T-helper 22 cell (primary cell): ENCODE measurements at places on chromosomes 4 and X.

- DNase-seq, result no peak
Measured at GRCh38 chr4:137674066-137674465, 141.8 kb upstream of the PCDH18 start.

- no peak for DNase-seq
Measured at GRCh38 chrX:7950865-7951264, 23.7 kb upstream of the PNPLA4 start.

DNA sequence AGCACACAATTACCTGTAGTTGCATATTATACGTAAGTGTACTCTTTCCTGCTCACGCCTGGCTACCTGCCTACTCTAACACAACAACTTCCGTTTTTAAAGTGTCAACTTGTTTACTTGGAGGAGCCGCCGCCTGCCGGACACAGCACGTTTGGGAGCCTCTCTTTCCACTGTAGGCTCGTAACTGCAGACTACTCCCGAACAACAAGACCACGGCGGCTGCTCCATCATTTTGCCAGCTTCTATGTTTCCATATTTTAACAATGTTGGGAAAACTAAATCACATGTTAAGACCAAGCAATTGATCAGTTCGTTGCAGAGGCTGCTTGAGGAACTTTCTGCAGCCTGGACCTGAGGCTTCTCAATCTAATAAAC is 841 bp downstream of the MTNR1A start:
- no peak for DNase-seq

- DNase-seq, result no peak
Measured at GRCh38 chr4:71814433-71814832, 30.6 kb upstream of the GC start.

DNA sequence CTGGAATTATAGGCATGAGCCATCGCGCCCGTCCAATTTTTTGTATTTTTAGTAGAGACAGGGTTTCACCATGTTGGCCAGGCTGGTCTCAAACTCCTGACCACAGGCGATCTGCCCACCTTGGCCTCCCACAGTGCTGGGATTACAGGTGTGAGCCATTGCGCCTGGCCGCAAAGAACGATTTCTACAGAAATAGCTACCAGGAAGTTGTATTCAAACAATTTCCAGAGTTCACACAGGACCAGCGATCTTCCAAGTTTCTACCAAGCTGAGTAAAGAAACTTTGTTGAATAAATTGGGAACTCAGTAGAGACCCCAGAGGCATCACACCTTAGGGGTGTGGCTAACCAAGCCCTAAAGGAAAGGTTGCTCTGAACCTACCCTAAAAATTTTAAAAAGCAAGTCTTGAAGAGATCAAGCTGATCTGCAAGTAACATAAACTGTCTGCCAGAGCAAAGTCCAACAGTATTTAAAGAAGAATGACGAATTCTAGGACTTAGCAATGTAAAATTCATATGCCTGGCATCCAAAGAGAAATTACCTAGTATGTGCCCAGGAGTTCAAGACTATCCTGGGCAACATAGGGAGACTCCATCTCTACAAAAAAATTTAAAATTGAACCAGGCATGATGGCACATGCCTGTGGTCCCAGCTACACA is 48.4 kb upstream of the USP9X start:
- DNase-seq, result no peak

- DNase-seq, result no peak
Measured at GRCh38 chrX:84363663-84364062, 138.6 kb downstream of the HDX start.

DNA sequence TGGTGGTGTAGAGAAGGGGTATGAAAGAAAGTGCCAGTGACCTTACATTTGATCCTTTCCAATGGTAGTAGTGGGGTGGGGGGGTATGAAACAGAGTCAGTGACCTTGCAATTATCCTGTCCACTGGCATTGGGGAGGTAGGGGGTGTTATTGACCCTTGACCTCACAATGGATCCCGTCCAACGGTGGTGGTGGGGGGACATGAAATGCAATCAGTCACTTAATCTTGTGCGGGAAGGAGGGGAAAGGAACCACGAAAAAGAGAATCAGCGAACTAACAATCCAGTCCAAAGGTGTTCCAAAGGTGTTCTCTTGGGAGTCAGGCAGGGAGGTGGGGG is 619 bp upstream of the PDK3 start:
- no peak for DNase-seq

DNA sequence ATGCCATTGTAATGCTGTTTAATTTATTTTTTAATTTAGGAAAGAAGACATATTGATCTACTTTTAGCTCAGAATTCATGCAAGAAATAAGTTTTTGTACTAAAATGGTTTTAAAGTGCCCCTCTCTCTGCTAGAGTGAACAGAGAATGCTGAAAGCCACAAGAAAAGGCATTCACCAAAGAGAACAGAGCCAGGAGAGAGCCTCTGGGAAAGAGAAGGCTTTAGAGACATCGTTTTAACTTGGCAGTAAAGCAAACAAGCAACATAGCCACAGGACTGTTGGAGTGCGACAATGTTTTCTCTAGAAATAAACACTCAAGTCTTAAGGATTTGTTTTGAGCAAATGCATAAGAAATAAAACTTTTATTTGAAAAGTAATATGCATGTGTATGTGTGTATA is 484.1 kb upstream of the CPEB2 start:
- DNase-seq, result no peak

DNA sequence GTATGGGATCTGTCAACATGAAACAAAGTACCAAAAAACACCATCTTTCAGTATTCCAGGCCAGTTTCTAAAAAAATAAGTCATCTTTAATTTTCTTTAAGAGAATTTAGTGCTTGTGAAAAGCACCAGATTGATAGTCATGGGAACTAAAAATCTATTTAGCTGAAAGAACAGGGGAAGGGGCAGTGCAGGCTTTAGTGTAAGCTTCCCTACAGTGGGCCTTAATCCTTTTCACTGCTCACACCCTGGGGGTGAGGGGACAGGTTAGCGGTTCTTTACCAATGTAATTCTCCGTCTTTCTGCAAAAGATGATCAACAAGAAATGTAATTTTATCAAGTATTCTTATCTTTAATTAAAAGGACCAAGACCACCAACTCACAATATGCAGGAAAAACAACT is 47.1 kb downstream of the CHIC2 start:
- DNase-seq, result no peak

- DNase-seq, result no peak
Measured at GRCh38 chr4:82770607-82771006, 28.0 kb downstream of the SCD5 start.

DNA sequence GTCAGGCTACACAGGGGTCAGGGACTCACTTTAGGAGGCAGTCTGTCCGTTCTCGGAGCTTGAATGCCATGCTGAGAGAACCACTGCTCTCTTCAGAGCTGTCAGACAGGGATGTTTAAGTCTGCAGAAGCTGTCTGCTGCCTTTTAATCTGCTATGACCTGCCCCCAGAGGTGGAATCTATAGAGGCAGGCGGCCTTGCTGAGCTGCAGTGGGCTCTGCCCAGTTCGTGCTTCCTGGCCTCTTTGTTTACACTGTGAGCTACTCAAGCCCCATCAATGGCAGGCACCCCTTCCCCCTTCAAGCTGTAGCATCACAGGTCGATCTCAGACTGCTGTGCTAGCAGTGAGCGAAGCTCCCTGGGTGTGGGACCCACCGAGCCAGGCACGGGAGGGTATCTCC is 31.5 kb upstream of the UNC5C start:
- DNase-seq, result no peak

DNA sequence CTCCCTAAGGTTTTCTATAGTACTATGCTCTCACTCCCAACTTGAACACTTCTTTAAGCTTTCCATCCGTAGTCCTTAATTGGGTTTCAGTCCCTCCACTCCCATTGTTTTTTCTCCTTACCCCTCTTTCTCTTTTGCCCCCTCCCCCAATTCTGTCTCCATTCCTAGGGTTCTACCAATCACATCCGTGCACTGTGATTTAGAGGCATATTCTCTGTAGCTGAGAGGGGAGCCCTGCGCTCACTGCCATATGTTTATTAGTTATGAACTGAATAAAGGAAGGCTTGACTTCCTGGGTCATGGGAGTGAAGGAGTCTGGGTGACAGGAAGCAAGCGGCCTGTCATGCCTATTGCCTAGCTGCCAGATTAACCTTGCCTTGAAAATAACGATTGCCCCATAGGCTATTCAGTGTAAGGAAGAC is 471 bp downstream of the MCTS1 start:
- DNase-seq, result peak; percentile 17

GRCh38 chr4:25847329-25847728 is 15.5 kb downstream of the SEL1L3 start:
- no peak for DNase-seq

DNA sequence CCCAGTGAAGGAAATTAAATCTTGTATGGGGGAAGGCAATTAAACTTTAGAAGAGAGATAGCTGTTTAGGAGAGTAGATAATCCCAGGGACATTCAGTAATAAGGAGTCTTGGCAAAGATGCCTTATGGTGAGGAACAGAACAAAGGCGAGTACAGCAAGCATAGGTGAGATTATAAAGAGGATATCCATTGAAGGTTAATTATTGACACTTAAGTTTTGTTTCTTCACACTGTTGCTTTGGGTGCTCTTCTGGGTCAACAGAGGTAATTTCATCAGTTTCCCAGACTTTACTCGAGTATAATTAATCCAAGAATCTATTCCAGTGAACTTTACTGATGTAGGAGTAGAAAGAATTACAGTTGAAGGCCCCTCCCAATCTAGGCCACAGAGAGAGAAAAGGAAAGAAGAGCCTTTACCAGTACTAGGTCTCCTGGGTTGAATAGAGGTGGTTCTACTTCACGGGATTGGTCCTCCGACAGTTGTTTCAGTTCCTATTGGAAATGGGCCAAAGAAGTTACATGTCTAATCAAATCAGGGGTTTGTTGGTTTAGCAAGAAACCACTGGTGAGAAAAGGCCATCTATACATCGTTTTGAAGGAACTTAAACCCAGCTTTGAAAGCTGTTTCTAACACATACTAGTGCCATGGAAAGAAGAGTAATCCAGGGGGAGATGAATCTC is 27.2 kb downstream of the EPGN start:
- DNase-seq, result no peak

- no peak for DNase-seq
Measured at GRCh38 chr4:87037671-87038334, 103.0 kb downstream of the AFF1 start.

- no peak for DNase-seq
Measured at GRCh38 chrX:112736310-112736709, 56.6 kb upstream of the LHFPL1 start.

GRCh38 chr4:128387600-128388351 is 100.2 kb upstream of the PGRMC2 start:
- DNase-seq, result no peak

DNA sequence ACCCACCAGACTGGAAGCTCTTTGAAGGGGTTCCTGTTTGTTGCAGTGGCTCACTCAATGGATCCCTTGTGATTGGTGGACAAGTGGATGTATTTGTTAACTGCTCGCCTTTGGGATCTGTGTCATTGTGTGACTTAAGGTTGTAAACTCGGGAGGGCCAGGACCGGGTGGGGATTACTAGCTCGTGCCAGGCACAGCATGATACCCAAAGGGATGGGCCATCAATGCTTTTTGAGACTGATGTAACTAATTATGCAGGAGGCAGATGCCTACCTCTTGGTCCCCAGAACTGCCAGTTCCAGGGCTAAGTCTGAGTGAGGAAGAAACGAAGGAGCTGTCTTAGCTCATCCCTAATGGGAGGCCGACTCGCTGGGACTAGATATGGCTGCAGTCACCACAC is 27.7 kb downstream of the UTP14A start:
- DNase-seq, result no peak

- DNase-seq, result no peak
Measured at GRCh38 chrX:41317477-41318208, 16.3 kb upstream of the DDX3X start.

GRCh38 chr4:156598138-156598681 is 373.4 kb downstream of the PDGFC start:
- DNase-seq, result no peak

- DNase-seq, result no peak
Measured at GRCh38 chr4:17367201-17367600, 144.7 kb downstream of the QDPR start.

DNA sequence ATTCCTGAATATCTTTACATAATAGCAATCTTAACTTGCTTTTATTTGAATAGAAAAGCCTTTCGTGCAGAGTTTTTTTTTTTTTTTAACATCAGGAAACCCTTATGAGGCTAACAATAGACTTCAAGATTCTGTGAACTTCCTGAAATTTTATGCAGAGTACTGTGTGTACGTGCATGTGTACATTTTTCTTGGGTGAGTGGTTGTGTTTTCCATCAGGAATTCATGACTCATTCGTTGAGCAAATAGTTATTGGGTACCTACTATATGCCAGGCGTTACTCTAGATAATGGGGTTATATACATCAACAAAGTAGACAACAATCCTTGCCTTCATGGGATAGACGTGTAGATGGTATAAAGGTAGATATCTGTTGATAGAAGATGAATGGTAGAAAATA is 59.1 kb downstream of the MRPL1 start:
- DNase-seq, result no peak

GRCh38 chr4:147981305-147981704 is 249.4 kb downstream of the ARHGAP10 start:
- no peak for DNase-seq

DNA sequence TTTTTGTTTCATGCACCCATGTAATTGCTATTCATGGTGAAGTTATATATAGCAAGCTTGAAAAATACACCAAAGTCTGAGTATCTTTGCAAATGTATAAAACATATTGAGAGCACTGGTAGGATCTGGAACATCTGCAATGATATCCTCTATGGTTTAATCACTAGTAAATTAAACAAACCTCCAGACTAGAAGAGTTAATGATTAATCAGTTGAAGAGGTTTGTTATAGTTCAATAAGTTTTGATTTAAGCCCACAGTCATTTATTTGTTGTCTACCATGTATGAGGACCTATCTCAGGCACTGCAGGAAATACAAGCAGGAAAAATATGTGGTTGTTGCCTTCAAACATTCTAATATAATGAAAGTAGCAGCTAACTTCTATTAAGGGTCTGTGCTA is 16.5 kb downstream of the CYBB start:
- DNase-seq, result no peak

DNA sequence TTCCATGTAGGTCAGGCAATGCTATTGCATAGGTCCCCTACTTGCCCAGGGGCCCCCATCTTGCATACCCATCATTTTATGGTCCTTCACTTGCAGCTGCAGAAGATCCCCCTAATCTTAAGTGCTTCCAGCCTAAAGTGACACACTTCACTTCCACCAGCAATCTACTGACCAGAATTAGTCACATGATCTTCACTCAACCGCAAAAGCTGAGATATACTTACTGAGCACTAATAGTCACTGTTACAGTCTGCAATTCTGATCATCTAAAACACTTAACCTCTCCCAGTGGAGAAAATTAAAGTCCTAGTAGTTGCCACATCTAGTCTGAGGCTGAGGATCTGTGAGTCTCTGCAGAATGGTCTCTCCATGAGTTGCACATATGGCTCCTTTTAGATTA is 82.1 kb downstream of the AREG start:
- no peak for DNase-seq

GRCh38 chr4:181213551-181213950 is 1029.7 kb upstream of the TENM3 start:
- DNase-seq, result no peak

GRCh38 chr4:8599657-8600056 is 7.1 kb downstream of the CPZ start:
- DNase-seq, result no peak

DNA sequence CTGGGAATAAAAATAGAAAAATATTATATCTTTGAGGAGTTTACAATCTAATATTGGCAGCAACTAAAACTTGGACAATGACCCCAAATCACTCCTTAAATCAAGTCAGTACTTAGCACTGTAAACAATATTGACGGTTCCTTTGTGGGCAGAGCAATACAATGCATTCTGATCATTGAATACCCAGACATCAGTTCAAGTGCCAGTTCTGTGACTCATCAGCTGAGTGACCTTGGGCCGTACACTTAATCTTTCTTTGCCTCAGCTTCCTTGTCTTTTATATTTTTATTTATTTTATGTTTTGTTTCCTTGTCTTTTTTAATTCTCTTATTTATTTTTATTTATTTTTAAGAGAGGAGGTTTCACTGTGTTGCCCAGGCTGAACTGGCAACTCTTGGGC is 112.2 kb upstream of the ANXA3 start:
- no peak for DNase-seq
